ENCODE measurements at places on chromosomes 3 and 15.

DNA sequence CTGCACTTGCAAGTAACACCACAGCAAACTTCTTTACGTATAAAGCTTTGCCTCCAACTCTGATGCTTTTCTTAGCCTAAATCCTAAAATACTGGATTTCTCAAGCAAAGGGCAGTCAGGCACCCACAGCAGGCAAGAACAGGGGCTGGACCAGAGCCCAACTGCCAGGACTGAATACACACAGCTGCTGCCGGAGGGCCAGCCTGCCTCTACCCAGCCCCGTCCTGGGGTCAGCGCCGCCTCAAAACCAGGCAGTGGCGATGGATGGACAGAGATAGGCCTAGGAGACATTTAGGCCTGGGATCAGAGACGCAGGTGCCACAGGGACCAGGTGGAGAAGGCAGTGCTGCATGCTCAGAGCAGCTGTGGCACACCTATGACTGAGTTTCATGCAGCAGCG lies 47.6 kb upstream of the SEC61A1 start:
- DNase-seq: no peak

DNA sequence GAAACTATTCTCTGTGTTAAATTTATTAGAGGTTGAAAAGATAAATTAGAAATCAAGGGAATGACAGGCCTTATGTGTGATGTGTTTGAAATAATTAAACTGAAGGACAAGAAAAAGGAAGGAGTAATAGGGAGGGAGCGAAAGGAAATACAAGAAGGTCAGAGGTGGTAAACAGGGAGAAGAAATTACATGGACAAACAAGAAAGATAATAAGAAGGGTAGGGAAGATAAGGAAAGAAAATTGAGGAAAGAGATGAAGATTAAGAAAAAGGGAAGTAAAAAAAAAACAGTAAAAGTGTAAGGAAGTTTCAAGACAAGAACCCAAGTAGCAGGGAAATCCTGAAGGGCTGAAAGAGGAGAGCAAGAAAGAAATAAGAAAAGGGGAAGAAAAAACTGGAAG lies 26.2 kb upstream of the ANXA2 start:
- DNase-seq: no peak

DNA sequence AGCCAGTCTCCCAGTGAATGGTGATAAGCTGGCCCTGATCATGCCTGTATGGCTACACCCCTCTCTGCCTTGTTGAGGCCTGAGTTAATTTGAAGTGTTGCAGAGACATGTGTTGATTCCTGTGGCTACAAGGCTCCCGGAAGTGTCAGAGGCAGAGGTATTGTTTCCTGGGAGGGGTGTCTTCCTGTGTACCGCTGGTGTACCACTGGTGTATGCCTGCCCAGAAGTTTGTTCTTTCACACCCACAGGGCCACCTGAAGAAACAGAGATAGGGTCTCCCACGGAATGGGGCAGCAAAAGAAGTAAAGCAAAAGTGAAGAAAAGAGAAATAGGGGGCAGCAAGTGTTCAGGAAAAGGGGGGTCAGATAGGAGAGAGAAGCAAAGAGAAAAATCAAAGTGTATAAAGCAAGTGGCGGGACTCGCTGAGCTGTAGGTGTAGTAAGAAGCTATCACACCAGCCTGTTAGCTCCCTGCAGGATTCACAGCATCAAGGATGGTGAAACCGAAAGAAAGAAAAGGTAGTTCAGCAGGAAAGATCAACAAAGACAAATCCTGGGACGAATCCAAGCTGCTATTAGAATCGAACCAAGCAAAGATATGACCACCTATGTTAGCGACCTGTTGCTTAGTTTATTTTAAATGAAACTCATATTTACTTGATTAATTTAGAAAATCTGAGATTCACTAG lies 36.6 kb upstream of the CD47 start:
- peak; percentile 60 for DNase-seq

GRCh38 chr15:61390138-61390537 lies 161.0 kb upstream of the RORA start:
- DNase-seq: peak; percentile 10

DNA sequence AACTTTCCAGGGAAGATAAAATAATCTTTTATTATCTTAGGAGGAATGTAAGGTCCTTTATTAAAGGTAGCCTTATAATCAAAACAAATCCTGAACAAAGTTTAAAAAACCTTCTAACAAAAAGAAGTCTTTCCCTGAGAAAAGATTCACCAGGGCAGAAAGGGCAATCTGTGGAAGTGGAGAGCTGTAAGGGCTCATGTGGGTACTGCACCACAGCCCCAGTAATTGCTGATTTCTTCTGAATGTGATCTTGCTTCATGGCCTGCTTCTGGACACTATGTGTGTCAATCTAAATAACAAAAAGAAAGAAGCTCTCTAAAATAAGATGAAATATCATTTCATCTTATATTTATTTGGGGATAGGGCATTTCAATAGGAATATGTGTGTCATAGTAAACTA lies 1501.6 kb downstream of the OTOL1 start:
- DNase-seq: no peak

DNA sequence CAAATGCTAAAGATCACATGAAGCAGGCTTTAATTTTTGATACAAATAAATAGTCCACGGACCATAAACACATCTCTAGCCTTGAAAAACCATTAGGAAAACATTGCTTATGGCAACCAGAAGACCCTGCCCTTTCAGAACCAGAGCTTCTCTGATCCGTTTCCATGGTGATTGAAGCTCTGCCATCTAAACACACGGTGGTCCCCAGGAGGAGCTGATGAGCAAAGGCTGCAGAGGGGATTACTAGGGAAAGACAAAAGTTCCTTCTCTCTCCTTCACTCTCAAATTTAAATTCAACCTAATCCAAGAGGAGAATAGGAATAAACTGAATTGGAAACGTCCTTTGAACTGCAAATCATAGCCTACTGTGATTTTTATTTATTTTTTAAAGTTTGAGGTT lies 122.0 kb upstream of the ATP10A start:
- no peak for DNase-seq

DNA sequence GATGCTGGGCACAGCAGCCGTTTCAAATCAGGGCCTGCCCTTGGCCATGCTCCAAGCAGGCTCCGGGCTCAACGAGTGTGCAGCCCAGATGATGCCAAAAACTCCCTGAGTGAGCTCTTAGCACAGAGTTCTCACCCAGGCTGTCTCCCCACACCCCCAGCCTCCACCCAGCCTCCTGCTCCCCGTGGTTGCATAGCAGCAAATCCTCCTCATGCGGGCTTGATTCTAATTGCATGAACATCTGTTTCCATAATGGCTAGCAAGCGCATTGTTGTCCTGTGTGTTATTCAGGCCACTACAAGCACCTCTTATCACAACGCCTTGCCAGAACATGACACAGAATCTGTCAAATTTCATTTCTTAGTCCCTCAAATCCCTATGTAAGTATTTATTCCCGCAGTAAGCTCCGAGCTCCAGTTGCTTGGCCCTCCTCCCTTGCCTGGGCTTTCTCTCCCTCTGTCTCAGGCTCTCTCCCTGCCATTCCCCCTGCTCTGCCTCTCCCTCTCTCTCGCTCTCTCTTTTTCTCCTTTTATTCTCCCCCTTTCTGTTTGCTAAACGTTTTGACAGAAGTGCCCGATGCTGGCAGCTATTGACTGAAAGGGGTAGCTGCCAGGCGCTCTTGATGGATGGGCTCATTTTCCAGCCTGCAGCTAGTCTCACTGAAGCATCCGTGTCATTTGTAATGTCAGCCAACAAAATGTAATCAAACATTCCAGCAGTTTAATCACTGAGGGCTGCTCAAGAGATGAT lies 306.5 kb downstream of the IL20RB start:
- DNase-seq: no peak

- no peak for DNase-seq
Observed at GRCh38 chr15:74194572-74195559, 7.7 kb downstream of the STRA6 start.

- DNase-seq: no peak
Observed at GRCh38 chr3:128353361-128353965, 113.2 kb downstream of the DNAJB8 start.

DNA sequence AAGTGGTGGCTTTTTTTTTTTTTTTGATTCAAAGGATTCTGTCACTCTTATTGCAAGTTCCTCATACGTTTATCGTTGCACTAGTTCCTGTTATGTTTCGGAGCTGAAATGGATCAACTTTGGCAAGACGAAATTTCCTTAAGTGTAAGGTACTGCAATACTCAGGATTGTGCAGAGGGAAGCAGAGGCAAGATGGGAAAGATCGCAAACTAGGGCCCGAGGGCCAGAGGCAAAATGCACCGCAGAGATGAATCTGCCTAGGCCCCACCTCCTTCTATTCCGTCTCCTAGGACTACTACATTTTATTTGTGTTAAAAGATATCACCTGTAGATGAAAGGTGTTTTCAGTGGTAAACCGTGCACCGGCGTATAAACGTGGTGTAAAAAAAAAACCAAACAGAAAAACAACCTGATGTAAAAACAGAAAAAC lies 331 bp downstream of the RNU6-1 start:
- DNase-seq: peak; percentile 66

Data from mammary epithelial cell (primary cell).